A549 treated with Mapracorat at 1 μM for 4 hours (cell line): ENCODE measurements at places on chromosomes 2 and 18. TPM values are rescaled to one million over a fixed set of nuclear protein-coding genes. Genes with fewer than 3 reads are reported as not detected.

Gene SLC23A3
- 0.59 to 1.1 TPM (median 0.86 TPM) in 5 replicates for total RNA-seq

Gene LRRC30
- total RNA-seq = not detected in 5 replicates

Gene KIF1A
- total RNA-seq = 0.73 to 1.5 TPM (median 0.97 TPM) in 5 replicates

Gene SF3B6
- 159 to 226 TPM (median 170 TPM) in 5 replicates for total RNA-seq

Gene TDRD15
- total RNA-seq = not detected in 5 replicates

Gene SNORC
- 4.7 to 14.3 TPM (median 11.0 TPM) in 5 replicates for total RNA-seq

Gene GIGYF2
- 23.7 to 31.0 TPM (median 26.7 TPM) in 5 replicates for total RNA-seq

Gene FOXD4L1
- total RNA-seq = 0.16 to 0.63 TPM (median 0.31 TPM) in 5 replicates

Gene EGR4
- total RNA-seq = 0.20 to 0.34 TPM (median 0.28 TPM) in 5 replicates

Gene DUSP19
- total RNA-seq = 0.45 to 0.87 TPM (median 0.57 TPM) in 5 replicates

Gene CHPF
- total RNA-seq = 19.5 to 34.2 TPM (median 31.1 TPM) in 5 replicates
